NCI-H226 (cell line): ENCODE measurements at places on chromosomes 3 and 15.
A peak's percentile ranks its signal among the peaks of the same experiment; 100 is the strongest.

- DNase-seq, result no peak
Measured at GRCh38 chr3:12307136-12307535, 18.3 kb downstream of the PPARG start.

DNA sequence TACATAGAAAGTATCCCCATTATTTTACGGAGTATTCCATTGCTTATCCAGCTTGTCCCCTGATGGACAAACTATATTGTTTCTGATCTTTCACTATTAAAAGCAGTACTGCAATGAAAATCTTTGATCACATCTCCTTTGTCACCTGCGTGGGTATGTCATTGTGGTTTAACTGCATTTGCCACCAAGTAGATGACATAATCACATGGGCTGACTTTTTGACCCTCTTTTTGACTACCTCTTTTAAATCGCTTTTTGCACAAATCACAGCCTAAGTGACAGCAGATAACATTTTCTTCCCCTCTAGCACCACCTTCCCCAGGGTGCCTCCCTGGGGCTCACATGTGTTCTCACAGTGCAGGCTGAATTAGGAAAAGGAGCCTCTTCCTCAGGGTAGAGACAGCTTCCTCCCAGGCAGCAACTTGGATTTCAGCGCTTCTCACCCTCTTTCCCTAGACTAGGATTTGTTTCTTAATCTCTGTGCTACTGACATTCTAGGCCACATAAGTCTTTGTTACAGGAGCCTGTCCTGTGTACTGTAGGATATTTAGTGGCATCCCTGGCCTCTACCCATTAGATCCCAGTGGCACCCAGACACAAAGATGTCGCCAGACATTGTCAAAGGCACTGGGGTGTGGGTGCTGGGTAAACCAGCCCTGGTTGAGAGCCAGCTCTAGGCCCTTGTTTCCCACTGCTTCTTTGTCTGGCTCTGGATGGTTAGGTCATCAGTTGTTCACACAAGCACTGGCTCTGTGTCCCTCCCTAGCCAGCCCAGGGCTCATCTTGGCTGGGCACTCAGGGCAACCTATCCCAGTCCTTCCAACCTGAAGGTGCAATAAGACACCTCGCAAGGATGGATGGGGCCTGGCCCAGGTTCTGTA is 1.3 kb upstream of the RBP1 start:
- no peak for DNase-seq

DNA sequence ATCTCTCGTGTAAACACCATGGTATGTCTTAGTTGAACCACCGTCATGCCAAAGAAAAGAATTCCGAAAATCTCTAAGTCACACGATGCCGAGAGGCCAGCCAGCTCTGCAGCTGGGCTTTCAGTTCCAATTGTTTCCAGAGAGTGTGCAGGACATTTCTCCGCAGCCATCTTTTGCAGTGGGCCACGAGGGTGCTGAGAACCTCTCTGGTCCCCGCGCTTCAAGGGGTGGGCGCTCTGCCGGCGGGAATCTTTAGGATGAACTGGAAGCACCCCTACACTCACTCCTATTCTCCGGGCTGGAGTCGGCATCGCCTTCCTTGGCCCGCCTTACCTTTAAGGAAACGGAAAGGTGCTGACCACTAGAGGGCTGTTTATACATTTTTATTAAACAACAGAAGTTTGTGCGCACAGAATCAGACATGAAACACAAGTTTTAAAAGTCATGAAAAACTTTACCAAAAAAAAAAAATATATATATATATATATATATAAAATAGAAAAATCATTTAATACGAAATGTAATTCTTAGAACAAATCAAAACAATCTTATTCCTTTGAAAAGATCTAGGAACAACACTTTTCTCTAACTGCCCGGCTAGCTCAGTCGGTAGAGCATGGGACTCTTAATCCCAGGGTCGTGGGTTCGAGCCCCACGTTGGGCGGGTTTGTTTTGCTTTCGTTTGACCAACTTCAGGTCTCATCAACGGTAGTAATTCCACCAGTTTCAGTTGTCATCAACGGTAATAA is 12.5 kb upstream of the MORF4L1 start:
- peak; percentile 81 for DNase-seq

GRCh38 chr3:165820671-165821123 is 16.5 kb downstream of the BCHE start:
- DNase-seq, result no peak

GRCh38 chr15:39919411-39919747 is 687 bp downstream of the GPR176 start:
- no peak for DNase-seq

GRCh38 chr3:168843481-168843880 is 747.8 kb upstream of the GOLIM4 start:
- no peak for DNase-seq

- DNase-seq, result no peak
Measured at GRCh38 chr3:157091083-157091833, 68.7 kb downstream of the CCNL1 start.

DNA sequence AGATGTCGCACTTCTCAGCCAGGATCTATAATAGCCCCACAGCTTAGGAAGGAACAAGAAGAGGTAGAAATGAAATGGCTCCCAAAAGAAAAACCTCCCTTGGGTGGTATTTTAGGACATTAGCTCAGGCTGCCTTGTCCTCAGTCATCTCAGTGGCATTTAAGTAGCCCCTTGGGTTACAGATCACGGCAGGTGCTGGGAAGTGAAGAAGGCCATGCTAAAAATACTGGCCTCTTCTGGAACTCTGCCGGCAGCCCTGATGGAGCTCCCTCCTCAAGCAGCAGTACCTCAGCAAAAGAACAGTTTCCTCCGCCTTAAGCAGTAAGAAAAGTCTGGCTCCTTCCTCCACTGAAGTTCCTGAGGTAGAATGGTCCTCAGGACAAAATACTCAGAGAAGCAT is 7.3 kb upstream of the TPM1 start:
- DNase-seq, result no peak

DNA sequence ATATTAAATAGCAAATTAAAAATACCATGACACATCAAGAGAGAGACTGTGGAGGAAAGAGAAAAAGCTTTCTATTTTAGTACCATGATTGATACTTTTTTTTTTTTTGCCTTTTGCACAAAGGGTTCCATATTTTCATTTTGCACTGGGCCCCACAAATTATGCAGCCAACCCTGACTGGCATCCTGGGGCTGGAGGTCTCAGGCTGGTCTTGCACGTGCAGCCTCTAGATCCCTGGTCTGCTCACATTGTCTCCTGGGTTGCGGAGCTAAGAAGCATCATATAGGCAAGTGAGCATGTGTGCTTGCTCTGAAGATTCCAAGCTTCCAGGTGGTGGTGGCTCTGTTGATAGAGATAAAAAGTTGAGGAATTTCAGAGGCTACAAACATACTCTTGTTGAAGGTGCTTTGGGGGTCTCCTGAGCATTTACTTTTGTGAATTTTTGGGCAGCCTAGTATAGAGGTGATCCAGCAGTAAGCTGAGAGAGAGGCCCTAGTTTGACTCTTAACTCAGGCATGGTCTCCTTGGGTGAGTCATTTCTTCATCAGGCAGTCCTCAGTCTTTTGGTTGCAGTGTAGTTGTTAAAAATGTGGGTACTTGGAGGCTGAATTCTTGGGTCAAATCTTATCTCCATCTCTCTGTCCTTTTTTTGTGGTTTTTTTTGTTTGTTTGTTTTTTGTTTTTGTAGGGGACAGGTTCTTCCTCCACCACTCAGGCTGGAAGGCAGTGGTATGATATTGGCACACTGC is 31.3 kb downstream of the SMAD3 start:
- DNase-seq, result peak; percentile 69

GRCh38 chr15:49044766-49045606 is 1.3 kb downstream of the SECISBP2L start:
- no peak for DNase-seq

- DNase-seq, result no peak
Measured at GRCh38 chr3:134325706-134326105, 48.5 kb downstream of the AMOTL2 start.

GRCh38 chr3:5058471-5058951 is 63.6 kb upstream of the ARL8B start:
- DNase-seq, result no peak

GRCh38 chr3:59249004-59249403 is 199.2 kb upstream of the CFAP20DC start:
- no peak for DNase-seq

- DNase-seq, result no peak
Measured at GRCh38 chr3:4845882-4846281, 133.4 kb upstream of the BHLHE40 start.

DNA sequence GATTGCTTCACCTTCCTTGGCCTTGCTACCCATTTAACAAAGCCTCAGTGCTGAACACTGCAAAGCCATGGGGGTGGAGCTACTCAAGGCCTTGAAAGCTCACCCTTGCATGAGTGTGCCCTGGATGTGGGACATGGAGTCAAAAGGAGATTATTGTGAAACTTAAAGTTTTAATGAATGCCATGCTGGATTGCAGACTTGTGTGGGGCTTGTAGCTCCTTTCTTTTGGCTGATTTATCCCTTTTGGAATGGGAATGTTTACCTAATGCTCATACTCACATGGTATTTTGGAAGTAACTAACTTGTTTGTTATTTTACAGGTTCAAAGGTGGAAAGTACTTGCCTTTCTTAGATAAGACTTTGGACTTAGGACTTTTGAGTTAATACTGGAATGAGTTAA is 538.5 kb upstream of the NECTIN3 start:
- DNase-seq, result no peak

DNA sequence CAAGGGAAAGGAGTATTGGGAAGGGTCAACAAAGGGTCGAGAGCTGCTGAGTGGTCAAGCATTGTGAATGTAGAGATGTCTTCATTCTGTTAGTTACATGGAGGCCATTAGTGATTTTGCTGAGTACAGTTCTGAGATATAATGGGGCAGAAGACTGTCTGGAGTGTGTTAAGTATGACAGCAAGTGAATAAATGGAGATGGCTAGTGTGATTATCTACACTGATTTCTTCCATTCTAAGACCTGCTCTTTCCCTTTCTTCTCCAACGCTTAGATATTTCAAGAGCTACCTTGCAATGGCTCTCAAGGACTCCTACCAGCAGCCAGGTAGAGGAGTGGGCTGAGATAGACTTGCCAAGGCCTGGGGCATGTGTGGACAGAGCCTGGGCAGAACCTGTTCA is 216.5 kb downstream of the MFSD1 start:
- no peak for DNase-seq

DNA sequence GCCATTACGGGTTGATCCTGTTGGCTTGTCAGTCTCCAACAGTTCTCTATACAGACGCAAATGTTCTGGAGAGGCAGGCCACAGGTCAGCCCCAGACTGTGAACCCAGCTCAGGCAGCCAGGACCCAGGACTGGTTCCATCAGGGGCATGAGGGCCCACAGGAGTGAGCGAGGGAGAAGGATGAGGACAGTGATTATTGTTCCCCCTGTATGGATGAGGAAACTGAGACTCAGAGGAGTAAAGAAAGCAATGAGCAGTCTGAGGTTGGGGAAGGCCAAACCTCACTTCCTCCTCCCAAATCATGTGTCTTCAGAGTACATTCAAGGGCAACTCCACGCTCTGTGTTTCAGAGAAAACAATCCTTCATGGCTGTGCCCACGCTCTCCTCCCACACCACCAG is 121.9 kb downstream of the RPLP1 start:
- DNase-seq, result no peak

DNA sequence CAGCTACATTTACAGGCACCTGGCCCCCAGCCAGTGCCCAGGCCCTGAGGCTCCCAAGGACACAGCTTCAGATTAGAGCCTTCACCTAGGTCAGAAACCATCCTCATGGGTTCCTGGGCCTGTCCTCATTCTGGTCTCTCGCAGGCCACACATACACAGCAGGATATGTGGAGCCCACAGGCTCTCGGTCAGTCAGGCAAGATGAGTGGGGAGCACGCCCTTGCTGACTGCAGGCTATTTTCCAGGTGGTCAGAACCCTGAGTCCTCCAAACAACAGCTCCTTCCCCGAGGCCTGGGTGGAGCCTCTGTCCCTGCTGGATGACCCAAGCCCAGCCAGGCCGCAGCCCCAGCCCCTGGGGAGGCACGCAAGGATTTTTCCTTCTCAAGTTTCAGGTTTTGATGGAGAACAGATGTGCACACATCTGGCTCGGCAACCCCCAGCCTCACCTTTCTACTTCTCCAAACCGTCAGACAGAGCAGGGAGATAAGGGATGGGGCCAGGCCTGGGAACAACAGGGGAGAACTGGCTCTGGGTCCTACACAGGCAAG is 1.6 kb downstream of the STRA6 start:
- no peak for DNase-seq

- DNase-seq, result no peak
Measured at GRCh38 chr3:186374376-186374775, 12.3 kb upstream of the DGKG start.

GRCh38 chr3:132659000-132659364 is 627 bp downstream of the ACAD11 start:
- DNase-seq, result no peak

GRCh38 chr3:196741249-196741889 is 1.7 kb downstream of the PAK2 start:
- no peak for DNase-seq

DNA sequence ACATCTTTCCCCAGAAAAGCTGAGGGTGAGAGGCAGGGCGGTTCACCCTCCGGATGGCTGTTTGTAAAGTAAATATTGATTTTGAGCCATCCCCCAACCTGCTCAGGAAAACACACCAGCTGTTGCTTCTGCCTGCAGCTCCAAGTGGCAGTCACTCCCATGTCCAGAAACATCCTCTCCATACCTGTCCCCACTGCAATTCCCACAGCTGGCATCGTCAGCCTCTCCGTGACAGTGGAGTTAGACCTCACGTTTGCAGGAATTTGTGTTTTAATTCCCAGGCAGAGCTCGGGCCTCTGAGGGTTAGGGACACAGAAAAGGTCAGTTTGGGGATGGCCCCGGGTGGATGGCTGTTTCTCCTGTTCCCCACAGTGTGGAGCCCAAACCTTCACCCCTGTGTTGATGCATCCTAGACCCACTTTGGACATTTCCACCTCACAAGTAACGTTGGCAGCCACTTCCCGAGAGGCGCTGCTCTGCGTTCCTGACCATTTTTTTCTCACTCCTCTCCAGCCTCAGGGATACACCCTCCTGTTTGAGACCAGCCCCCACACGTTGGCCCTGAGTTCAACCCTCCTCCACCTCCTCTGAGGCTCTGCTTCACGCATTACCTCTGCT is 11.8 kb upstream of the FAM174B start:
- DNase-seq, result no peak

GRCh38 chr3:35883929-35884328 is 244.6 kb downstream of the ARPP21 start:
- DNase-seq, result no peak

DNA sequence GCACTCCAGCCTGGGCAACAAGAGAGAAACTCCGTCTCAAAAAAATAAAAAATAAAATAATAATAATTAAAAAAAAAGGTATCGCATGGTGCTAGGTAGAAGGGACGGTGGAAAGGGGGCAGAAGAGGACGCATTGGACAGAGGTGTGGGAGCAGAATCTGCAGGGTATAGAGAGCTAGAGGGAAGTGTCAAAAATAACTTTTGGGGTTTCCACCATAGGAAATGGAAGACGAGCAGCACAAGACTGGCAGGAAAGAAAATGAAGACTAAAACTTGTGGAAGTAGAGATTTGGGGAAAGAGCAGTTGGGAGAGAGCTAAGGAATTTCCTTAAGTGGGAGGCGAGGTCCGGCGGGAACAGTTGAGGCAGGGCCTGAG is 585 bp upstream of the MKRN2 start:
- DNase-seq, result no peak

GRCh38 chr3:181230258-181230657 is 240.7 kb upstream of the DNAJC19 start:
- no peak for DNase-seq

- DNase-seq, result peak; percentile 99
Measured at GRCh38 chr15:71752604-71753289, 57.6 kb upstream of the NR2E3 start.

GRCh38 chr3:41863024-41863423 is 98.9 kb downstream of the ULK4 start:
- DNase-seq, result no peak

- DNase-seq, result no peak
Measured at GRCh38 chr15:59609730-59610712, 1.6 kb upstream of the GCNT3 start.

GRCh38 chr3:182412066-182412465 is 381.2 kb upstream of the ATP11B start:
- DNase-seq, result peak; percentile 32
